Stimulated activated CD8-positive, alpha-beta memory T cell treated with anti-CD3 and anti-CD28 coated beads, Interleukin-4, amount 100 ng/mL, for 4 hours (primary cell): ENCODE measurements at places on chromosomes 7 and 10.

- no peak for DNase-seq
Measured at GRCh38 chr10:91887272-91888076, 21.8 kb downstream of the FGFBP3 start.

DNA sequence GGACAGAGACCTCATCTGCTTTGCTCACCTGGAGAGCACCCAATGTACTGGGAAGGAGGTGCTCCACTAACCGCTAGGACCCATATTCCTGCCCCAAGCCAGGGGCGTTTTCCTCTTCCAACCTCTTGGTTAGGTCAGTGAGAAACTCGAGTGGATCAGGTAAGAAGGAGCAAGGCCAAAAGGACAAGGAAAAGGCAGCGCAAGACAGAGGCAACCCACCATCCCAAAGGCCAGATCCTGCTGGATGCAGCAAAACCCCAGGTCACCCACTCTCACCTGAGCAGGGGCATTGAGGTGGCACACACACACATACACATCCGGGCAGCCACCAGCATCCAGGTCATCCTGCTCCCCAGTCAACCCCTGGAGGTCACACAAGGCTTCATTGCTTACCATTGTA is 105.1 kb downstream of the GRID1 start:
- no peak for DNase-seq

- no peak for DNase-seq
Measured at GRCh38 chr10:96407560-96408069, 48.8 kb upstream of the OPALIN start.

GRCh38 chr10:24251547-24251946 is 42.6 kb downstream of the KIAA1217 start:
- no peak for DNase-seq

DNA sequence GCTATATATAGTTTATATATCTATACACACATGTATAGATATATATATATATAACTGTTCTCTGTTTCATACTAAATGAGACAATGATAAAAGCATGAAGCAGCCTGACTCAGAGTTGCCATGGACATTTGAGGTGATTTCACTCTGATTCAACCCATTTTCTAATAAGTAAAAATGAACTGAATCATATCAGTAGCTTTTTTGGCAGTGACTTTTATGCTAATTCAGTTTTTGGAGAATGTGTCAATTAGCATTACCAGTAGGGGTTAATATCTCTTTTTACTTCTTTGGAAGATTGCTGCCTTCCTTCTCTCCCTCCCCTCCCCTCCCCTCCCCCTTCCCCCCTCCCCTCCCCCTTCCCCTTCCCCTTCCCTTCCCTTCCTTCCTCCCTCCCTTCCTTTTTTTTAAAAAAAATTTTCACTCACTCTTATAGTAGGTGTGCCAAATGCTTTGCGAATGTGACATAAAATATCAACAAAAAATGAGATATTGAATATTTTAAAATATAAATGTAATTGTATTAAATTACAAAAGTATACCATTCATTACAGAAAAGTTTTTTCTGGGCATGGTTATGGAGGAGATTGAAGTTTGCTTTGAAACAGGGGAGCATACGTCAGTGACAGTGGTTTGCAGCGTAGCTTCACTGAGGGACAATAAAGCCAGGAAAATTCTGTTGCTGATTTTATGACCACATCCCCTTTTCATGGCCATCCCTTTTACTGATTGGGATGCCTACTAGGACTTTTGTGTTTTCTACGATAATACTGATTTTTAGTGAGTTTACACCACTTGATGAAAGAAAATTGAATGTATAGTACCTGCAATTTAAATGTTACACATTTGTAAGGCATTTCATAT is 64.0 kb upstream of the KLF6 start:
- DNase-seq, result no peak

DNA sequence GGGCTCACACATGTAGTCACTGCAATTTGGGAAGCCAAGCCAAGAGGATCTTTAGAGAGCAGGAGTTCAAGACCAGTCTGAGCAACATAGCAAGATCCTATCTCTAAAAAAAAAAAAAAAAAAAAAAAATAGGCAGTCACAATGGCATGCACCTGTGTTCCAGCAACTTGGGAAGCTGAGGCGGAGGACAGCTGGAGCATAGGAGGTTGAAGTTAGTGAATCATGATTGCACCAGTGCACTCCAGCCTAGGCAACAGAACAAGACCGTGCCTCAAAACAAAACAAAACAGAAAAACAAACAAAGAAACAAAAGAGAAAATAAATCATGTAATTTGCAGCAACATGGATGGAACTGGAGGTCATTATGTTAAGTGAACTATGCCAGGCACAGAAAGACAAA is 33.6 kb upstream of the BICC1 start:
- no peak for DNase-seq

- peak; percentile 40 for DNase-seq
Measured at GRCh38 chr10:33134011-33134751, 176.2 kb upstream of the ITGB1 start.

- no peak for DNase-seq
Measured at GRCh38 chr7:30750683-30751650, 968 bp upstream of the INMT start.

DNA sequence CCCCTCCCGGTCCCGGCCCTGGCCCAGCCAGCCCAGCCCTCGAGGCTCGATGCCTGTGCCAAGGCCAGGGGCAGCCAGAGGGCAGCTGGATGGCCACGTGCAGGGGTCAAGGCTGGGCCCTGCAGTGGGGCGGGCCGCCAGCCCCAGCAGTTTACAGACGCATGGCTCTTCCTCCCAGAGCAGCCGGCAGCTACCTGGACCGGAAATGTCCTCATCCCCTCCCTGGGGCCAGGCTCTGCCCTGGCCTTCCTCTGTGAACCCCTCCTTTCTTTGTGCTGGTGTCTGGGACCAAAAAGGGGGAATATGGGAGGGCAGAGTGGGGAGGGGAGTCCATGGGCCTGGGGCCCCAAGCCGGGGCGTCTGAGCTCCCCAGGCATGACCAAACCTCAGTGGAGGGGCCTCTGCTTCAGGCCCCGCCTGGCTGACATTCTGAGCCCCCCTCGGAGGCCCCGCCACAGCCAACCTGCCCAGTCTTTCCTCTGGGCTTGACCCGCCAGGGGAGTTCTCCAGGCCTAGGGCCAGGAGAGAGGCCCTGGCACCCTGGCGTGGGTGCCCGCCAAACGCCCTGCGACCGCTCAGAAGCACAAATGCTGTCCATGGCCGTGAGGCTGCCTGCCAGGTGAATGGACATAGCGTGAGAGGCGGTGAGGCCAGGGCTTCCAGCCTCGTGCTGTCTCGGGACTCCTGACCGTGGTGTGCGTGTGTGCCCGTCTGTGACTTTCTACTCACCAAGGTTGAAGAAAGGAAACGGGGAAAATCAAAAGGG is 24.7 kb upstream of the AMZ1 start:
- DNase-seq, result no peak

DNA sequence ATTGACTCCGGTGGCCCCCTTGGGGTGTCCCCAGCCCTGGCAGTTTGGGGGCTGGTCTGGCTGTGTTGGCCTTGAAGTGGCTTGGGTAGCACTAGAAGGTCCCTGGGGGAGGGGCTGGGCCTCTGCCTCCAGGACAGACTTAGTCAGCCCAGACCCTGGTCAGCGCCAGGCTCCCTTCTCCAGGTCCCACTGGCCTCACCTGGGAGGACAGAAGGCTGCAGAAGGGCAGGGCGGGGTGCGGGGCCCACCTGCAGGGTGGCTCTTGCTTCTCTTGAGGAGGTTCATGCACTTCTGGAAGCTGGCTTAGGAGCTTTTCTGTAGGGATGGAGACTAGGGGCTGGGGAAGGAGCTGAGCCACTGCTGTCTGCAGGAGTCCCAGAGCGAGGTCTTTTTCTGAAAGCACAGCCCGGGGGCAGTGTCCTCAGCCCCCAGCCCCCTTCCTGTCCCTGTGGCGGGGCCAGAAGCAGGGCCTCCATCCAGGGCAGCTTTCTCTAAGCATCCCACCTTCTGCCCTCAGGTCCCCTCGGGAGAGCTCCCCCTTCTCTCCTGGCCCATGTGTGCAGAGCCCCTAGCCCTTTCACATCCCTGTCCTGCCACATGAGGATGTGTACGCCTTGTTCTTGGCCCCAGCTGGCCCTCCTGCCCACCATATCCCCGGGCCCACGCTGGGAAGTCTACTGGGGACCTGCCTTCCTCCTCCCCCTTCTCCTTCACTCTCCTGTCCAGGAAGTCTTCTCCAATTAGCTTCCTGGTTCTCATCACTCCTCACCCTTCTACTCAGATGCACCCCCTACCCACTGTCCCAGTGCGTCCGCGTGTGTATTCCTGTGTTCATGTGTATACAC is 11.0 kb downstream of the TBATA start:
- no peak for DNase-seq

- DNase-seq, result no peak
Measured at GRCh38 chr7:104922182-104923009, 91.6 kb upstream of the KMT2E start.

- DNase-seq, result no peak
Measured at GRCh38 chr10:72316748-72317435, 37.8 kb downstream of the DNAJB12 start.

DNA sequence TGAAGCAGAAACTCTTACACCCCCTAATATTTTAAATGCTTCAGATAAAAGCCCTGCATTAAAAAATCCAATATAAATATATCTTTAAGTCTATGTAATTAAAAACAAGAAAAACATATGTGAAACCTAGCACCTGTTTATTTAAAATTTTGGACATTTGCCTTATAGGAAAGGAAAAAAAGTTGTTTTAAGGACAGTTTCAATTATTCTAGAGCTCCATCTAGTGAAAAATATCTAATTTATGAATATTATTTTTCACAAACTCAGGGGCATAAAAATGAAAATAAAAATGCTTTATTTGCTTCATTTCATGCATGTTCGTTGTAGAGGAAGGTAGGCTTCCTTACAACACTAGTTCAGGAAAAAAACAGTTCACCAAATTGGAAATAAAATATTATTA is 26.1 kb downstream of the ENKUR start:
- no peak for DNase-seq

DNA sequence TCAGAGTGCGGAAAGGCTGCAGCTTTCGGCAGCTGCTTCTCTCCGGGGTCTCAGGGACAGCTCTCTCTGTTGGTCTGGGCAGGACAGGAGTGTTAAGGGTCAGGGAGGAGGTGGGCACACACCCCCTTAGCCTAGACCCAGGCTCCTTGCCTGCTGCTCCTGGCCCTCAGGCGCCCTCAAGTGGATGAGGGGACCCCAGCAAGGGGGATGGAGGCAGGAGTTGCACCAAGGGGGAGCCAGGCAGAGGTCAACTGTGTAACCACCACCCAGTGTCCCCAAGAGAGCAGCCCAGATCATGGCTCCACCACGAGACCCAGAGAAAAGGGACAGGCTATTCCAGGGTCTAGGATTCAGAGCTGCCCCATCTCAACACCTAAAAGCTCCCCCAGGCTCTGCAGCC is 26.9 kb downstream of the SPOCK2 start:
- no peak for DNase-seq
